Ureter (tissue), 1 donor: ENCODE measurements at places on chromosomes 3 and 15.

GRCh38 chr15:39920510-39921273, 626 bp upstream of the GPR176 start:
- DNase-seq: peak; percentile 75

GRCh38 chr15:87538327-87538834, 718.2 kb downstream of the NTRK3 start:
- DNase-seq: no peak

GRCh38 chr3:152302521-152303021, 33.8 kb downstream of the MBNL1 start:
- no peak for DNase-seq

DNA sequence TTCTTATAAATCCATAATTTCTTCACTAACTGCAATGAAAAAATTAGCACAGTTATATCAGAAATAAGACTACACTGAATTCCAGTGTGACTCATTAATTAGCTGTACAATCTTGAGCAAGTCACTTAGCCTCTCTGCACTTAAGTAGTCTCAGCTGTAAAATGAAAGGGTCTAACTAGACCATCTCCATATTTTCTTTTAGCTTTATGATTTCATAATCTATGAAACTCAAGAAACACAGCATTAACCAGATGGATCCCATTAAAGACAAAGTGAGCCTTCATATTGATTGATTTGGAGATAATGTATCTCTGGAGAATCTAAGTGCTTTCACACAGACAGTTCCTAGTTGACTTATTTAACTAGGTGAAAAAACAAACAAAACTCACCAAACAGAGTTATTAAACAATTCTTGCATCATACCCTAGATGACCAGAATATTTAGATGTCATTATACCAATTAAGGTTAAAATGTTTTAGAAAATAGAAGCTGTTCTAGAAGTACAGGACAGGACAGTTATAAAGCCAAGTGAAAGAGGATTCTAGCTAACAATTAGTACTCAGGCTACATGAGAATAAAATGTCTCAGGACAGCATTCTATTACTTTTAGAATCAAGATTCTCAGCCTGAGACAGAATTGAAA, 11.2 kb downstream of the CSNK1G1 start:
- no peak for DNase-seq

DNA sequence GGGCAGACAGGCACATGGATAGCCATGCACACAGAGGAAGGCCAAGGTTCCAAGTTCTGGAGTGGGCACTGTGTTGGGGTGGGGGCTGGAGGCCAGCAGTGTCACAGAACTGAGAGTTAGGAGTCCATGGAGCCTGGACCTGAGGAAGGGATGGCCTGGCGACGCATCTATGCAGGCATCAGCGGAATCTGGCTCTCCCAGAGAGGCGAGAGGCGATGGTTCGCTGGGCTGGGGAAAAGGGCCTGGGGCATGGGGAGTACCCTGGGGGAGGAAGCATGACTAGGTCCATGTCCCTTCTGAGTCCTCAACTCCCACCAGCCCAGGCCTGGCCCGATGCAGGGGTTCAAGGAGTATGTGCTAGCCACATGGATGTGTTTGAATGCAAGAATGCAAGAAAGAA, 192.8 kb upstream of the LINGO1 start:
- no peak for DNase-seq

- no peak for DNase-seq
These were observed 39.6 kb upstream of the PDCD6IP start for GRCh38 chr3:33758864-33759263.

- no peak for DNase-seq
These were observed 80.6 kb downstream of the RBPMS2 start for GRCh38 chr15:64694816-64695215.

DNA sequence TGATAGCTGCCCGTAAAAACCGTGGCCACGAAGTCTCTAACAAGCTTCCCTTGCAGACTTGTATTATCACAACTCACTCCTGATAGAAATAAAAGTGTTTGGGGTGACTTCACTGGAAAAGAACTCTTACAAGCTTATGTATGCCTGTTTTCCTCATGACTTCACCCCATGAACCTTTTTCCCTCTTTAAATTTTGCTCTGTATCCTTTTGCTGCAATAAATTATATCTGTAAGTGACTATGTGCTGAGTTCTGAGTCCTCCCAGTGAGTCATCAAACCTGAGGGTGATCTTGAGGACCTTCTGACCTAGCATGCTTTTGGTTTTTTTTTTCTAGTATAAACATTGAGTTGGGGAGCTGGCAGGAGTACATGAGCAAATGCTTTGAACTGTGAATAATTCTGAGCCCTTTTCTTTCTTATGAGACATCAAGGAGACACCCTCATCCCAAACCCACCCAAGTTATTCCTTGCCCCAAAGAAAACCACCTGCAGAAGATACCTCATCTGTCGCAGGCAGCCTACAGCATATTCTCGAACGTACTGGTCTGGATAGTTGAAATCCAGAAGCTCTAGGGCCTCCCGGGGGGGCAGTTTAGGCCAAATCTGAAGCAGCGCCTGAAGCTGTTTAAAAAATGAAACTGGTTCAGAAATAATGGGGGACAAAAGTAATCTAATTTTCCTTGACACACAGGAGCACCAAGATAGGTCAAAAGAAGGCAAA, 85.9 kb downstream of the FAIM start:
- DNase-seq: no peak

DNA sequence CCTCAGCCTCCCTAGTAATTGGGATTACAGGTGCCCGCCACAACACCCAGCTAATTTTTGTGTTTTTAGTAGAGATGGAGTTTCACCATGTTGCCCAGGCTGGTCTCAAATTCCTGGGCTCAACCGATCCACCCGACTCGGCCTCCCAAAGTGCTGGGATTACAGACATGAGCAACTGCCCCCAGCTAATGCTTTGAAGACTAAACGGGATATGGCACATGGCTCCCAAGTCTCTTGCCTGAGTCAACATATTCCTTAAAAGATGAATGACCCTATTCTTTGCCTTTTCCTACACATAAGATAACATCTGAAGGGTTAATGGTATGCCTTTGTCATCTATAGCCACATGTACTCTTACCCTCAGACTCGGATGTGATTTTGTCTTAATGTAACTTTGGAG, 38.4 kb upstream of the NEDD4 start:
- DNase-seq: no peak

- DNase-seq: peak; percentile 2
These were observed 4.7 kb downstream of the LTF start for GRCh38 chr3:46460051-46460450.

DNA sequence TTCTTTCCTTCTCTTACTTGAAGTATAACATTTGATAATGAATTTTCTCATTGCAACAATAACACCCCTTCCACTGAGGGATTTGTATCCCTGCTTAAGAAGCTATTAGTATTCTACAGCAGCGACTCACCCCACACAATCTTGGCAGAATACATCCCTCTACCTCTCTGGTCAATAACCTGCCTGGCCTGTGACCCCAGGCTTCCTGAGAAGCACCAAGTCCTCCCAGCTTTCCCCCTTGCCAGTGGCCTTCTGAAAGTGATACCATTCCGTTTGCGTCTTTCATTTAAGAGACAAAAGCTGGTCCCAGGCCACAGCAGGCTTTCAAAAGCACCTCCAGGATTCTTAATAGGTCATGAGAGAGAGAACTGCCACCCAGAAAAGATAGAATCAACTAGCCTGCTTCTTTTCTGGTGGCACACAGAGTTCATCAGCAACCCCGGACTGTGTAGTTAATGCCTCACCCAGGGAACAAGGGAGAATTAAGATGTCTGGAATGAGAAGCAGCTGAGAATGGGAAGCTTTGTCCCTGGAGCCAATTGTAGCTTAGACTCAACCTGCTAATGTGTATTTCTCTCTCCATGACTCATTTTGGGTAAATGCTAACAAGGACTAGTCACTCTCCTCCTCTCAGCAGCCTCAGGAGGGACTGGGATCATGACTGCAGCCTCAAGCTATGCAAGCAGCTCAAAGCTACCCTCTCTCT, 101.0 kb upstream of the CPNE4 start:
- no peak for DNase-seq

- DNase-seq: no peak
These were observed 338.1 kb downstream of the GAP43 start for GRCh38 chr3:115961380-115961779.

DNA sequence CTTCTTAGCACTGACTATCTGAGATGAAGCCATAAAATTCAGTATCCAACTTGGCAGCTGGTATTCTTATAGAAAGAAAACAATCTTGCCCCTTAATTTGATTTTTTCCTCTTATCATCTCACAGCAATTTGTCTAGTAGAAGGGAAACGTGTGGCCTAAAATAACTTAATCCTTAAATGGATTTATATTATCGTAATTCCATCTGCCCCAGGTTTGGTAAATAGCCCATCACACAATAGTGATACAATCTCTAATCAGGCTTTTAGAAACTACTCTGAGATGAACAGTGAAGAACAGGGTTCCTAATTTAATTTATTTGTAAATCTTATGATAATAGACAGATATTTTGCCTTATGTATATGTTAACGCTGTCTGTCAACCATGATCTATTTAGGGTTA, 24.8 kb downstream of the PEX5L start:
- no peak for DNase-seq

DNA sequence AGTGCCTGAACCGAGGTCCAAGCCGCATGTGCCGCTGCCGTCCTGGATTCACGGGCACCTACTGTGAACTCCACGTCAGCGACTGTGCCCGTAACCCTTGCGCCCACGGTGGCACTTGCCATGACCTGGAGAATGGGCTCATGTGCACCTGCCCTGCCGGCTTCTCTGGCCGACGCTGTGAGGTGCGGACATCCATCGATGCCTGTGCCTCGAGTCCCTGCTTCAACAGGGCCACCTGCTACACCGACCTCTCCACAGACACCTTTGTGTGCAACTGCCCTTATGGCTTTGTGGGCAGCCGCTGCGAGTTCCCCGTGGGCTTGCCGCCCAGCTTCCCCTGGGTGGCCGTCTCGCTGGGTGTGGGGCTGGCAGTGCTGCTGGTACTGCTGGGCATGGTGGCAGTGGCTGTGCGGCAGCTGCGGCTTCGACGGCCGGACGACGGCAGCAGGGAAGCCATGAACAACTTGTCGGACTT, 7.1 kb downstream of the DLL4 start:
- DNase-seq: no peak

- DNase-seq: no peak
These were observed 28.5 kb downstream of the XYLB start for GRCh38 chr3:38375072-38375471.

GRCh38 chr15:79051941-79052731, 38.4 kb downstream of the RASGRF1 start:
- no peak for DNase-seq

DNA sequence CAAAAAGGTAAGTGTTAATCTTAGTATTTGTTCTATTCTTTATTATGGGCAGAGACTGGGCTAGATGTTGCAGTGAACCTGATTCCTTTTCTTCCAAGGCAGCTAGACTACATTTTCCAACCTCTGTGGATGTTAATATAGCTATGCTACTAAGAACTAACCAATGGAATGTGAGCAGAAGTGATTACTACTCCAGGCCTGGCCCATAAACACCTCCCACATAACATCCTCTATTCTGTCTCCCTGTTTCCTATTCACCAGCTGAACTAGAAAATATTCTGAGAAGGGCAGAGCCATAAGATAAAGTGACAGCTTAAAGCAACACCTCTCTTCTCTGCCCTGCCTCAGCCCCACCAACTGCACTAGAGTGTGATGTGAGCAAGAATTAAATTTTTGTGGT, 29.4 kb downstream of the CD200R1L start:
- no peak for DNase-seq

DNA sequence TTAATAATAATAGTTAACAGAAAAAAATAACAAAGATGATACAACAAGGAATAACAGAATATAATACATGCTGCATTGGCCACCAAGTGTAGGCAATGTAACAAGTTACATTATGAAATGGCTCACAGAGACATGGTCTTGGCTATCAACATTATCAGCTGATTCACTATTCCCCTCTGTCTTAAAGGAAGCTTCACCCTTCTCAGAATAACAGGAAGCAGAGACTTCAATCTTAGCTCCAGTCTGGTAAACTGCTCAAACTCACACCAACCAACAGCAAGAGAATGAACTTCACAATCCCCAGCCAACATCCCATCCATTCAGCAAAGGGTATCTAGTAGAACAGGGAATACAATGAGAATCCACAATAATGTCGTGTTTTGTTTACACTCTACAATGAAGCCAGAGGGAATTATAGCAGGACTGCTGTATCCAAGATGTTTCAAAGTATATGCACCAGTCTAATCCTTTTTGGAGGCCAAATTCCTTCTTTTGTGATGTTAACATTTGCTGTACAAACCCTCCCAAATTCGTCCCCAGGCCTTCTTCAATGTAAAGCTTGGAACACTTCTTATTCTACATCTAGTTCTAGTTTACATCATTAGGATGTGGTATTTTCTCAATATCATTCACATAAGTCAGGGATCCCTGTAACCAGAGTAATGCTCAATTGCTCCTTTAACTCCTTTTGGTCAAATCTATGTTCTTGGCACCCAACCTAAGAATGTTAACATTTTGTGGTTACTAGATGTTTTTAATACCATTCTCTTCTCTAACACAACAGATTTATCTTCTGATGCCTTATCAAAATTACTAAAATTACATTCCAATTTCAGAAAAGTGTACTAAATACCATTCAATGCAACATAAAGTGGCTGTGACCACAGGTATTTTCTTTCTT, 52.4 kb upstream of the CMSS1 start:
- no peak for DNase-seq

- no peak for DNase-seq
These were observed 13.6 kb downstream of the MELTF start for GRCh38 chr3:197015790-197016736.

DNA sequence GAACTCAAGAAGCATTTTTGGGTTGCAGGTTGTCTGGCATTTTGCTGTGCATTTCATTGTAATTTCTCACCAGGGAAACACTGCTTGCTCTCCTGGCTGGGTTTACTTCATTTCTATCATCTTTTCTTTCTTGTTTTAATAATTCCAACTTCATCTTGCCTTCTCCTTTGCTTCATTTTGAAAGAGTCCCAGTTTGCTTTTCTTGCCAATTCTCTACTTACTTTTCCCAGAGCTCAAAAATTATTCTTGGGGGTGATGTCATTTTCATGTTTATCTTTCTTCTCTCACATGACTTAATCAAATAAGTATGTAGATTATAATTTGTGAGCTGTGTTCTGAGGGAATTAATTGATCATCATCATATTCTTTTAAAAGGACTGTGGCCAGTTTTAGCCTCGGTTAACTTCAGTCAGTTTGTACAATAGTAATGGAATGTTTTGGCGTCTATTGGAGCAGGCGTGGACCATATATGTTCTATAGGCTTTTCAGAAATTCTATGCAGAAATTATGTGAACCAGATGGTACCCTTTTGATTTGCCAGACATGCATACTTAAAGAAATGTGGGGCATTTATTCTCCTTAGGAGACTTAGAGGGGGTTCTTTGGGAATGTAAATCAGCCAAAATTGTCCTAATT, 30.1 kb downstream of the SH3GL3 start:
- DNase-seq: no peak

- DNase-seq: no peak
These were observed 1.1 kb downstream of the KIF15 start for GRCh38 chr3:44762690-44763089.

GRCh38 chr3:47636225-47636624, 57.6 kb upstream of the CSPG5 start:
- DNase-seq: no peak
